ENCODE measurements at places on chromosomes 1 and 21. TPM values are rescaled to one million over a fixed set of nuclear protein-coding genes. Genes with fewer than 3 reads are reported as not detected.
A peak's percentile ranks its signal among the peaks of the same experiment; 100 is the strongest.

DNA sequence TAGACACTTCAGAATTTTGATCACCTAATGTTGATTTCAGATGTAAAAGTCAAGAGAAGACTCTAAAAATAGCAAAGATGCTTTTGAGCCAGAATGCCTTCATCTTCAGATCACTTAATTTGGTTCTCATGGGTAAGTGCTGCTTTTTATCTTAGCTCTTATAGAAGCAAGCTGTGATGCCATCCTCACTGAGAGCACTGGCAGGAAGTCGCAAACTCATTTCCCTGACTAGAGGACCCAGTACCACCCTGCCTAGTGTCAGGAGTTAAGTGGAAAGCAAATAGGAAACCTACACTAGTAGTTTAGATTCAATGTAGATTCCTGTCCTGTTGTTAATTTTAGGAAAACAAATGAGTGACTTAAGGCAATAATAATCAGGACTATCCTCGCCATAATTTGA is 12.1 kb downstream of the IFNAR2 start:
- no peak for DNase-seq

GRCh38 chr1:56411484-56412180 is 167.7 kb downstream of the PLPP3 start:
- DNase-seq = no peak

GRCh38 chr1:29145739-29146437 is 22.2 kb upstream of the TMEM200B start:
- DNase-seq = peak; percentile 84

- no peak for DNase-seq
These were observed 42.4 kb upstream of the COA6 start for GRCh38 chr1:234330843-234331215.

DNA sequence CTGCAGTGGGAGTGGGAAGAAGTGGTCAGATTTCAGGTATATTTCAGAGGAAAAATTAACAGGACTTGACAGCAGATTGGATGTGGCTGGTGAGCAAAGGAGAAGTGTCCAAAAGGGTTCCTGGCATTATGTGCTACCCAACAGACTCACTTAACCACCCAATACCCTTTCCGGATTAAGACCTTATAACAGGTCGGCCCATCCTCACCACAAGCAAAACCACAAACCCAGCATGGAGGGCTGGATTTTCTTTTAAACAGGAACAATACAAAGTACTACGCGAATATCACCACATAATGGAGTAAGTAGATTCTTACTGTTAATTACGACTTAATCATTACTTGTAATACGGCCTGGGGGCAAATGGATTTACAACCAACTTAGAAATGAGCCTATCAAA is 59.2 kb downstream of the WDR64 start:
- DNase-seq = no peak

GRCh38 chr1:217590598-217590997 is 40.3 kb downstream of the GPATCH2 start:
- DNase-seq = no peak

DNA sequence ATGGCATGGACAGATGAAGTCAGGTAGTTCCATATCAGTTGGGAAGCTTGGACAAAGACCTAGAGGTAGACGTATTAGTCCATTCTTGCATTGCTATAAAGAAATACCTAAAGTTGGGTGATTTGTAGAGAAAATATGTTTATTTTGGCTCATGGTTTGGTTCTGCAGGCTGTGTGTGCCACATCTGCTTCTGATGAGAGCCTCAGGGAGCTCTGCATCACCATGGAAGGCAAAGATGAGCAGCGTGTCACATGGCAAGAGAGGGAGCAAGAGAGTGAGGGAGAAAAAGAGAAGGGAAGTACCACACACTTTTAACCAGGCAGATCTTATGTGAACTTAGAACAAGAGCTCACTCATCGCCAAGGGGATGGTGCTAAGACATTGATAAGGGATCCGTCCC is 9.0 kb downstream of the TSACC start:
- DNase-seq = peak; percentile 83

Gene FMN2
- 8.1 TPM for total RNA-seq

Gene LRRC38
- total RNA-seq = not detected

Data from fibroblast of the aortic adventitia (primary cell).